ENCODE measurements at places on chromosomes 3 and 15.

GRCh38 chr15:84871428-84871985 lies 13.0 kb upstream of the SLC28A1 start:
- no peak for DNase-seq

DNA sequence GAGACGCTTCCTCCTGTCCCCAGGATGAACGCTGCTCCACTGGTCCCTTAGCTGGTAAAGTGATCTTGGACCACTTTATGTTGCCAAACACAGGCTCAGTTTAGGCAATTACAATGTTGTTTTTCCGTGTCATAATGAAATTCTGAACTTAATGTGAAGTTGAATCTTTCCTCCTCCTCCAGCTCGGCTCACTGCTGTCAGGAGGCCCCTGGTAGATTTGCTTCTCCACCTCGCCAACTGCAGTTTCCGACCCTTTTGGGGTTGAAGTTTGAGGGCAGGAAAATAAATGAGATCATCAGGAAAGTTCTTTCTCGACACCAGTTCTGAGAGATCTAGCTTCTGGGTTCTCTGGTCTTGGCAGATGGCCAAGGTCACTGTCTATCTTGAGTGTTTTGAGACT lies 27.8 kb downstream of the CFAP161 start:
- DNase-seq: no peak

DNA sequence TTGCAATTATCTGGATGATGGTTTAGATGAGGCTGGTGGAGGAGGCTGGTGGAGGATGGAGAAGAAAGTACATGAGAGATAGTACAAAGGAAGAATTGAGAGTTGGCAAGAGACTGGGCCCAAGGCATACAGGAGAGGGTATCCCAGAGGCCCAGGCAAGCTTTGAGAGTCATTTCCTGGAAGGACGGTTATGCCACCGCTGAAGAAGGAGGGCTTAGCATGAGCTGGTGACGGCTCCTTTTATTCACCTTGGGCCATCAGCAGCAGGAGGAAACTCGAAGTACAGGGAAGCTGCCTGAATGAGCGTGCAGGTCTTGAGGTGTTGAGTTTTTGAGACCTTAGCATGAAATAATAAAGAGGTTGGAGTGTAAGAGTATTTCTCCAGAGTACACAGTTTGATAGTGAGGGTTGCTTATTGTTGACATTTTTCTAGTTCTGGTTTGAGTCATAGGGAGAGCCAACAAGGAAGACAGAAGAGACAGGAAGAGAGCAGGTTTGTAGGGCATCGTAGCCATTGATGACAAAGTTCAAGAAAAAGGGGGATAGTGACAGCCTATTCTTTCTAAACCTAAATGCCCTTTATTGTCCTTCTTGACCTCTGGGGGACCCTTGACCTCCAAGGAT lies 13.8 kb downstream of the THSD4 start:
- DNase-seq: no peak

DNA sequence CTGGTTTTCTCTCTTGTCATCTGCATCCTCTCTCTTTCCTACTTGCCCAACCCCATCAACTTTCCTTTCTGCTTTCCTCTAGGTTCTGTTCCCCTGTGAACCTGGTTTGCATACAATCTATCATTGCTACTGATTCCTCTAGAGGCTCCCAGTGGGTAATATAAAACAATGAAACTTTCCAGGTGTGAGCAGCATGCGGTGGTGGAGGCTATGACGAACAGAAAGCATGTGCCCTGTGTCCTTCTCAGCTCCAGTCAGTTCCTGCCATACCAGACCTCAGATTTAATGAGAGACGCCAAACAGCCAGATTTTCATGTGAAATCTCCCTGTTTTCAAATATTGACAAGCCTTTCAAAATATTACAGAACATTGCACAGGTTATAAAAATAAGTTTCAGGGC lies 3.5 kb upstream of the ACAP2 start:
- DNase-seq: no peak

DNA sequence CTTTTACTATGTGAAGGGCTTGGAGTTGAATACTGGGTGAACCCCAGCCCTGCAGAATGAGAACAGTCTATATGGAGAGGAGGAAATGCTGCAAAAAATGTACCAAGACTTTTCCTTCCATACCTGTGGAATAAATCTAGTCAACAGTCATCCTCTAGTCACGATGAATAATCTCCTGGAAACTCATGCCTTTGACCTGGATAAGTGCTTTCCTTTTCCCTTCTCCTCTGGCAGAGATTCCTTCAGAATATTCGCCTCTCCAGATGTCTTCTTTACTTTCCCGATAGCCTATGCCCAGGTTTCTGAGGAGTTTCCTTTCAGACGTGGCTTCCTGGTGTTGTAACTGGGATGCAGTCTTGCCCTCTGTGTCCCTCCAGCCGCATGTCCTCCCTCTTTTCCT lies 28.1 kb downstream of the CCNL1 start:
- no peak for DNase-seq

- DNase-seq: no peak
Observed at GRCh38 chr3:150419076-150419868, 11.2 kb downstream of the TSC22D2 start.

GRCh38 chr3:161977063-161977462 lies 480.5 kb downstream of the OTOL1 start:
- DNase-seq: no peak

- no peak for DNase-seq
Observed at GRCh38 chr3:71180524-71180923, 403.0 kb downstream of the FOXP1 start.

GRCh38 chr3:64441861-64442260 lies 216.6 kb upstream of the PRICKLE2 start:
- DNase-seq: no peak

- DNase-seq: no peak
Observed at GRCh38 chr3:177714945-177715344, 517.7 kb upstream of the TBL1XR1 start.

- DNase-seq: no peak
Observed at GRCh38 chr15:45187894-45188830, at the start of gene SHF. TSS of gene SHF (minus strand) at chr15:45187966. CDS start at chr15:45187951, 15 bp downstream.

- DNase-seq: no peak
Observed at GRCh38 chr3:98432575-98432974, 30.4 kb upstream of the OR5K1 start.

DNA sequence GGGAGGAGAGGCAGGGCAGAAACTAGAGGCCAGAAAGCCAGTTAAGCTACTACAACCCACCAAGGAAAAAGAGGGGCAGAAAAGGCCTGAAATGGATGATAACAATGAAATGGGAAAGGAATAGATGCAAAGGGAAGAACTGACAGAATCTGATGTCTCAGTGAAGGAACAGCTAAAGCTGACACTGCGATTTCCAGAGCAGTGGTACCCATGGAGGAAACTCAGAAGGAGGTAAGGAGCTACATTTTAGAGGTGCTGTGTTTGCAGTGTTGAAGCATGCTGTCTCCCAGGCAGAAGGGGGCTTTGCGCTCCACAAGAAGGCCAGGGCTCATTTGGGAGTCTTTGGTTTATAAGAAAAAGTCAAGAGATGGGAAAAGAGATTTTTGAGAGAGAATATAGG lies 38.0 kb downstream of the ZBTB38 start:
- no peak for DNase-seq

GRCh38 chr3:82562896-82563295 lies 801.5 kb upstream of the GBE1 start:
- DNase-seq: no peak

- no peak for DNase-seq
Observed at GRCh38 chr3:43537225-43537624, 84.6 kb downstream of the ANO10 start.

Data from lower lobe of right lung (tissue), 2 donors.